ENCODE measurements at places on chromosomes 11 and 22.

- DNase-seq: no peak
Measured at GRCh38 chr11:125374398-125374797, 121.7 kb downstream of the FEZ1 start.

DNA sequence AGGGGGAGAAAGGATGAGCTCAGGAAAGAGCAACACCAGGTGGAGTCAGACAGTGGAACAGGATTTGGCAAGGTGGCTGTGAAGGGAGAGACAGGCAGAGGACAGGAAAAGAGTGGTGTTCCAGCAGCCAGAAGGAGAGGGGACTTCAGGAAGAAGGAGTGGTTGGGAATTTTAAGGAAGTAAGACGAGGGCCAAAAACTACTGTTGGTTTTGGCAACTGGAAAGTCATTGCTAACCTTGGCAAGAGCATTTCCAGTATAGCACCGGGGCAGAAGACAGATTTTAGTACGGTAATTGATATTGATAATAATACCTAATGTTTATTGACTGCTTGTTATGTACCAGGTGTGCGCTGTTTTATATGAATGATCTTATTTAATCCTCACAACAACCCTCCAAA lies 15.4 kb upstream of the DDX6 start:
- DNase-seq: no peak

- DNase-seq: no peak
Measured at GRCh38 chr11:40188848-40189247, 1270.6 kb downstream of the LRRC4C start.

DNA sequence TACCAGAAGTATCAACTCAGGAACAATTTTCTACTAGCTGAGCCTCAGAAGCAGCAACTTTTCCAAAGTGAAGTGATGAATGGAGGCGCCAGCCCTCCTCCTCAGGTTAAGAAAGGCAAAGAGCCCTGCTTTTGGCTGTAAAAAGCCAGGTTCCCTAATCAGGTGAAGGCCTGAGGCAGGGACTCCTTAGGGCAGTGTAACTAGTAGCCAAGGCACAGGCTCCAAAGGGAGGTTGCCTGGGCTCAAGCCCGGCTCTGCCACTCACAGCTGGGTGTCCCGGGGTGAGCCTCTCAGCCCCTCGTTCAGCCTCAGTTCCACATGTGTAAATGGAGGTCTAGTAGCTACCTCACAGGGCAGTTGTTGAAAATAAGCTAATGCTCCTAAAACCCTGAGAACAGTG lies 19.5 kb downstream of the TSKU start:
- no peak for DNase-seq

- DNase-seq: peak; percentile 55
Measured at GRCh38 chr11:121829159-121829643, 286.8 kb downstream of the BLID start.

DNA sequence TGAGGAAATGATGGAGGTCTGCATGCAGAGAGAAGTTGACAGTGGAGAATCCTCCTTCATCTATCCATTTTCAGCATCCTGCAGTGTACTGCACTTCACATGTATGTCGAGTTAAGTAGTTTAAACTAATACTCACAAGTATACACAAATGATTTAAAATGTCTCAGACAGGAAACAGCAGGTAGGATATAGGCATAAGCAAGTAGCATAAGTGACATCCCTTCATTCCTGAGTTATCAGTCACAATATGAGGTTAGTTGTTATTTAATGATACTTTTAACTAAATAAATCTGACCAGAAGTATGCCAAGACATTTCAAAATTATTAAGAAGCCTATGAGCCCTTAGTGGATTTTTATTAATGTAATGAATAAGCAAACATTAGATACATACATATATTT lies 37.4 kb downstream of the MTMR2 start:
- no peak for DNase-seq

DNA sequence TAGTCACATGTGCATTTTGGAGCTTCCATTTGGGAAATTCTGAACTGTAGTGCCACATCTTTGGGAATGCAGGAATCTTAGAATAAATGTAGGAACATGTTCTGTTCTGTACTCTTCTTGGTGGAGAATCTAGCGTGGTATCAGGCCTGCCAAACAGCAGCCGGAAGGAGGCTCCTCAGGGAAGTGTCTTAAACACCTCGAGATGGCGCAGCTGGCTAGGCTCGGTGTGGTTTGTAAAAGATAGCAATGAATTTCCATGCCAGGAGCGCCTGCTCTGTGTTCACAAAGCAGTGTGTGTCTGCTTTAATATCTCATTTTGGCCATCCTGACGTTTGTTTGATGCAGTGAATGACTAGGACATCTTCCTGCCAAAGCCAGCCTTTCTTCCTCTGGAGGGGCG lies 145.1 kb downstream of the ATXN10 start:
- DNase-seq: no peak

DNA sequence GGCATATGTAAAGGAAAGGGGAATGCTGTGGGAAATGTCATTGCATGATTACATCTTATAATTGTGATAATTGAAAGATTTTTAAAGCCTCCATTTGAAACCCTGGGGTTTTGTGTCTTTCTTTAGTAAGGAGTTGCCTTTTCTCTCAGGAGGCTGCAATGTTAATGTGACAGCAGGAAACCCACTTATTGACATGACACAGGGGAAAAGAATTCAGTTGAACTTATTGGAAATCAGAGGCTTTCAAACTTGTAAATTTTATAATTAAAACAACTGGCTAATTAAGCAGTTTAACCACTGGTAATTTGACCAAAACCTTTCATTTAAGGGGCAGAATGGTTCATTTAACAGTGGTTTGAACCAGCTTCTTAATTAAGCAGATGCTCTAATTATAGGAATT lies 31.2 kb downstream of the MRPL48 start:
- DNase-seq: no peak

GRCh38 chr11:3224401-3225057 lies 5.9 kb upstream of the MRGPRG start:
- DNase-seq: no peak

DNA sequence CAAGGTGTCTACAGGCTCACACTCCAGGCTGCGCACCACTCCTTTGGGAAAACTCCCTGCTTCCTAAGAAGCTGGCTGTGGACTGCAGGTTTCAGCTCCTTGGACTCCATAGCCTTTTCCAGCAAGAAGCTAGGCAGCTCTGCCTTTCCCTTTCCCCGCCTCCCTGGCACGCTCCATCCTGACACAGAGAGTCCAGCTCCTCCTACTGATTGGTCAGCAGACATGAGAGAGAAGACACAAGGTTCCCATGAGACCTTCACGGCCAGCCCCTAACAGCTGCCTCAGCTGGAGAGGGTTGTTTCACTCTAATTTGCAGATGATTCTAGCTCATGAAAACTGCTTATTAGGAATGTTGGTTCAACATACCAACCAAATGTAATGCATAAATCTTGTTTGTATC lies 27.6 kb downstream of the TENM4 start:
- peak; percentile 43 for DNase-seq

DNA sequence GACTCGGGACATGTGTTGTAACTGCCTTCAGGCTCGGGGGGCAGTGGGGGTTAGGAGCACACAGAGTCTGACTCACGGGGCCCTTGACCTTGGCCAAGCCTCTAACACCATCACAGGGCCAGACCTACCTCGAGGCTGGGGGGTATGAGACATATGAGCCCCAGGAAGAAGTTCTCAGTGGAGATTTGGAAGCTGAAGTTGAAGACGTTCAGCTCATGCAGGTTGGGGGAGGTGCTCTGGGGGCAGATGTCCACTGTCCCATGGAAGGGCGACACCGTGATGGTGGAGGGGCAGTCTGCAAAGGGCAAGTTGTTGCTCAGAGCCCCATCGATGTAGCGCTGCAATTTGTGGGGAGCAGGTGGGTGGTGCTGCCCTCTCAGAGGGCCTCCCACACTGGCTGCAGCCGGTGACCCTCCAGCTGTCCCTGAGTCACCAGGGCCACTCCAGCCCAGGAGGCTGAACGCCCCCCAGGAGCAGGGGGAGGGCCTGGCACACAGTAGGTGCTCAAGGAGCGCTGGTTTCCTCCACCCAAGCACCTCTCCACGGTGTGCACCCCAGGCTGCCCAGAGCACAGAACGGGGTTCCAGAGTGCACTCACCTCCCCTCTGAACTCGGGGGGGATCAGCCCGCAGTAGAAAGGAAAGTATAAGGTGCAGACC lies 2.5 kb downstream of the PNPLA5 start:
- no peak for DNase-seq

- DNase-seq: no peak
Measured at GRCh38 chr11:11743216-11743615, 98.6 kb upstream of the USP47 start.
